ENCODE measurements at places on chromosomes 7 and 10. TPM values are rescaled to one million over a fixed set of nuclear protein-coding genes. Genes with fewer than 3 reads are reported as not detected.

GATA3 gene
- total RNA-seq: 0.53 TPM

PTER gene
- 7.6 TPM for total RNA-seq

EBLN1 gene
- not detected for total RNA-seq

PNLIP gene
- not detected for total RNA-seq

FGF8 gene
- total RNA-seq: 123 TPM

CALHM3 gene
- not detected for total RNA-seq

TLX1 gene
- total RNA-seq: not detected

GPR146 gene
- 2.1 TPM for total RNA-seq

DEPP1 gene
- 0.24 TPM for total RNA-seq

DNA sequence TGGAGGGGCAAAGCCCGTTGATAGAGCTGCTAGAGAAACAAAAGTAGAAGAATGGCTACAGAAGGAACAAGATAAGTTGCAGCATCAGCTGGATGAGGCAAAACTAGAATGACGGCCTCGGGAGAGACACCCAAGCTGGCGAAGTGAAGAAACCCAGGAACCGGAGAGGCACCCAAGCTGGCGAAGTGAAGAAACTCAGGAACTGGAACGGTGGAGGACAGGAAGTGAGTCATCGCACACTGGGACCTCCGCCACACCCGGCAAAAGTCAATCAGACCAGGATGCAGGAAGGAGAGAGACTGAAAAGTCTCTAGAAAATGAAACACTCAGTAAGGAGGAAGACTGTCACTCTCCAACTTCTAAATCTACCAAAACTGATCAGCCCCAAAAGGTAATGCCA, 133.0 kb upstream of the NEBL start:
- no peak for DNase-seq

DNA sequence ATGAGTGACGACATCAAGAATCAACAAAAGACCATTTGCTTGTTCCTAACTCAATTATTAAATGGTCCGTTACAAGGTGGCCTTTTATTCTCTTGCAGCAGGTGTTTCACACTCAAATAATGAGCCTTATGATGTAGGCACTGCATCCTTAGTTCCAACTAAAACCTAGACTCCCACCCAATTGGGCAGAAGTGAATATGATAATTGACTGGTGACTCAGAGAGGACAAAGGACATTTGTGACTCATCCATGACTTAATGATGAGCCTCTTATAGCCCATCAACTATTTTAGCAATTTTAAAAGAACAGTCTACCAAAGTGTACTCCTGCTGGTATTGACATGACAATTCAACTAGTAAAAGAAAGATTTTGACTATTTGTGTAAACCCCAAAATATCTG, 1027.8 kb upstream of the PHF14 start:
- no peak for DNase-seq

- no peak for DNase-seq
Observed at GRCh38 chr7:26862834-26863233, 1.6 kb downstream of the SKAP2 start.

DNA sequence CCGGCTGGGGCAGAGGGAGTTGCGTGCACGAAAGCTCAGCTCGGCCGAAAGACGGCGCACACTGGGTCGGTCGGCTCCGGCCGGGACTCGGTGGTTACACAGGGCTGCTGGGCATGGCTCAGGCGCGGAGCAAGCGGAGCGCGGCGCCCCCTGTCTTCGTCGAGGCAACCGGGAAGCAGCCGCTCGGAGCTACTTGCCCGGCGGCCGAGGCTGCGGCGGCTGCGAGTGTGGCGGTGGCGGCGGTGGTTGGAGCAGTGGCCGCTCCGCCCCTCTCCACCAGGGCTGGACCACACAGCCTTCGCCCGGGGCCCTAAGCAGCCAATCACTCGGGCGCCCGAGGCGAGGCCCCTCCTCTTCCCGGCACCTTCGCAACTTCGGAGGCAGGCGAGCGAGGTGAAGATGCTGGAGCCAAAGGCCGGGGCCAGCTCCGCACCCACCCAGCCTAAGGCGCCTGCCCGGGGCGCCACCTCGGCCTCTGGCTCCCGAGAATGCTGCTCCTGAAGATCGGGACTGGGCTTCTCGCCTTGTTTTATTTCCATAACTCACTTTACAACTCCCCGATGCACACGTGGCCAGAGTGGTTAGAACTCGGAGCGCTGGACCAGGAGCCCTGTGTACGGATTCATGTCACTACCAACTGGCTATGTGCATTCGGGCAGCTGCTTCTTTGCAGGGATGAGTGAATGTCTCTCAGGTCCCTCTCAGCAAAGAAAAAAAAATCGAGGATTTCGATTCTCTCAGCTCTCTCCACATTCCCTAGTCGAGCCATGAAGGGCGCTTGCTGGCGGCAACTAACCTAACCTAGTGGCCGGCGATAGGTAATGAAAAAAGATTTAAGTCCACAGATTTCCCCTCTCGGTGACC, at the start of gene TLL2:
Gene TLL2 (minus strand): TSS at position 229 of the 864 bp plus-strand sequence. CDS start 241 bp downstream, outside the sequence.
- DNase-seq: peak; percentile 91

DNA sequence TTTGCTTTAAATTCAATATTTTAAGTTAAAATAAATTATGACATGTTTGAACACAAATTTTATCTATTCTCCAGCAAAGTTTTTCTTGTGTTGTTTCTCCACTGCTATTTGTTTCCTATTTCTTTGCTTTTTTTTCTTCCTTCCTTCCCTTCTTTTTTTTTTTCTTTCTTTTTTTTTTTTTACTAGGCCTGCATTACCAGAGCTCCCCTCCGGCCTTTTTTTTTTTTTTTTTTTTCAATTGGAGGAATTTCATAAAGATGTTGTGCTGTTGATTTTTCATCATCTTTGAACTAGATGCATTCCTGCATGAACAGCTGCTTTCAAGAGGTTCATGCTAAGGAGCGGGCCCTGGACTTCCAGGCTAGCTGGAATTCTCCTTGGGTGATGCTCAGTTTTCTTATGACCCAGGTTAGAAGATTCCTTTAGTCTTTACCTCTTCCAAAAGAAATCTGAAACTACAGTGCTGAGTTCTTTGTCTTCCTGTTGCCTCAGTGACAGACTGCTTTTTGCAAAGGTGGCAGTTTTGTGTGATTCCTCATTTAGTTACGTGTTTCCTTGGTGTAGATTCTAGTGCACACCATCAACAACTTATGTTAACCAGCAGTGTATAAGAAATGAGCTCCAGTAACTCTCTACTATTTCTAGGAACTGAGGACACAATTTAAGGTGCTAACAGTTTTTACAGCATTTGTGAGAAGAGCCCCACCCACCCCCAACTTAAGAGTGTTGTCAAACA, 4.8 kb upstream of the CAMK1D start:
- no peak for DNase-seq

DNA sequence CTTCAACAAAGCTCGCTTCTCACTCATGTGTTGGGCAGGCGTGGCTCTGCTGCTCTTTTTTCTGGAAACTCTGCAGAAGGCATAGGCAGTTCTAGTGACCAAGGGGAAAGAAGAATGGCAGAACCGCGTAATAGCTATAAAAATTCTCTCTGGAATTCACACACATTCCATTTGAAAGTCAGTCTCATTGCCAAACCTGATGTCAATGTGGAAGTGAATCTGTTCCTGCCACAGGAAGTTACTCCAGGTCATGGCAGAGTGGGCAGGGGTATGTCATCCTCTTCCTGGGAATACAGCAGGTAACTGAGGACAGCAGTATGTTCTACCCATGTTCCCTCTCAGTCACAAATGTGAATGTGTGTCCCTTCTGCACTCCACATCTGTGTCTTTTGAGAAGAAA, 8.2 kb upstream of the PAXIP1 start:
- no peak for DNase-seq

GRCh38 chr10:63105225-63106110, 27.7 kb upstream of the NRBF2 start:
- DNase-seq: no peak

DNA sequence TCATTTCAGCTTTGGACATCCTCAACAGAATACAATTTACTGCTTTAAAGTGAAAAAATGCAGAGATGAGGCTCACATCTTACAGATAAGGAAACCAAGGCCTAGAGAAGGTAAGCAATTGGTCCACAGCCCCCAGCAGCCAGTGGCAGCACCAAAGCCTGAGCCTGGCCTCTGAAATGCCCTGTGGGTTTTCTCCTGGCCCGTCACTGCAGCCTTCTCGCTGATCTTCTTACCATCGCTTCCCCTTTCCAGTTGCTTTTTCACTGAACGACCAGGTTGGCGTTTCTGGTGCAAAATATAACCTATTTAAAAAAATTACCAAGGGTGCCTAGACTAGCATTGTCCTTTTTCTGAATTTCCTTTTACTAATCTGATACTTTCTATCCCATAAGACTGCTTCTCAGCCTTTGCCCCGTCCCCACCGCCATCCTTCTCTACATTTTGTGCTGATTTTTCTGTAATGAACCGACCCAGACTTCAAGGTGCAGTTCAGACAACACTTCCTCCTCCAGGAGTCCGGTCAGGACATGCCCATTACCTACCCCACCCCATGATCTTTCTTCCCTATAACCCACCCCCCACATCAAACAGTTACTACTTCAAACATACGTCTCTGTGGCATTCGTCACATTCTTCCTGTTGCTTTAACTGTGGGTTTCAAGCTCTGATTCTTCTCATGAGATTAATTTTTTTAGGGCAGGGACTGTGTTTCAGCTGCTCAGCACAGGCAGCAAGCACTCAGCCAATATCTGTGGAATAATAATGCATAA, 289.4 kb downstream of the DNAJB6 start:
- no peak for DNase-seq

DNA sequence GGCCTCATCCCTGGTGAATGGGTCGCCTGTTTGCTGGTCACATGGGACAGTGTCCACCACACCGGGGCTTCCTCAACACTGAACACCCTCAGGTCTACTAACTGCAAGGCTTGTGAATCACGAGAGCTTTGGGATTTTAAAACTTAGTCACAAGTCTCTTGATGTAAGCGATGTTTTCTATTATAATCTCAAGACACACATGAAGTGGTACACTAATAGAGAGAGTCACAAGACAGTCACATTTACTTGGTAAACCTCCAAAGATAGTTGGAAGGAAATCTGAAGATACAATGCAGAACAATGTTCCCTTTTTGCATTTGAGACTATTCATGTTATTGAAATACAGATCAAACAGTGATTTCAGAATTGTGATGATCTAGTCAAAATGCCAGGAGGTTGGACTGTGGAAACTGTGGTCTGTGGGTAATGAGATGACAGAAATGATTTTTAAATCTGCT, 233.1 kb upstream of the KLF6 start:
- DNase-seq: no peak

GRCh38 chr7:75722373-75722772, 16.4 kb downstream of the HIP1 start:
- no peak for DNase-seq

GRCh38 chr7:42493436-42494198, 256.6 kb upstream of the GLI3 start:
- peak; percentile 63 for DNase-seq

DNA sequence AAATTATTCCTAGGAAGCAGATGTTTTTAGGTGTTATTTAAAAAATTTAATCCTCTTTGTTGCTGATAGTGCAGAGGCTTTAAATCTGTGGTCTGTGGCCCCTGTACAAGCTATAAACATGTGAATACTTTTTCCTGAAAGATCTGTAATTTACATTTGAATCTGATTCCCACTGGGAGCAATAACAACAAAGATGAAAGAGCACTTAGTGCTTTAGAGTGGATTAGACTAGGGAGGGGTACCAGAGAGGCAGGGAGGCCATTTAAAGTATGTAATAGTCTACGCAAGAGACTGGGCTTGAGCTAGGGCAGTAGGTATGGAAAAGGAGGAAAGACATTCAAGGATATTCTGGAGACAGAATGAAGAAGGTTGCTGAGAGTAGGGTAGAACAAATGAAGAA, 19.1 kb downstream of the BTRC start:
- no peak for DNase-seq

GRCh38 chr10:112783351-112784021, 166.6 kb upstream of the TCF7L2 start:
- DNase-seq: peak; percentile 87

GRCh38 chr10:14953424-14954000, 384 bp downstream of the DCLRE1C start:
- DNase-seq: no peak

DNA sequence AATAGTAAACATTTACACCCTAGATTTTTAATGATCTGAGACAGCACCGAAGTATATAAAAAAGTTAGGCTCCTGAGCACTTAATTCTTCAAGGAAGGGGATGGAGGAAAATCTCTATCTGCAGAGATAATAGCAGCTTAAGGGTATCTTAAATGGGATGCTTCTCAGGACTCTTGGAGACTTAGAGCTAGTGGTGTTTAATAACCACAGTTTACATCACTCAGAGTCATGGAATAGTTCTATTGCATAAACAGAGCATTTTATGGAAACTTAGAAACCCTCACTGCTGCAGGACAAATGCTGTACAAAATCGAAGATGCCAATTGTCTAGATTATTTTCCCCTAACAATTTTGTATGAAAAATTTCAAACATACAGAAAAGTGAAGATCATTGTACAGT, 398.9 kb upstream of the GALNT17 start:
- DNase-seq: no peak

DNA sequence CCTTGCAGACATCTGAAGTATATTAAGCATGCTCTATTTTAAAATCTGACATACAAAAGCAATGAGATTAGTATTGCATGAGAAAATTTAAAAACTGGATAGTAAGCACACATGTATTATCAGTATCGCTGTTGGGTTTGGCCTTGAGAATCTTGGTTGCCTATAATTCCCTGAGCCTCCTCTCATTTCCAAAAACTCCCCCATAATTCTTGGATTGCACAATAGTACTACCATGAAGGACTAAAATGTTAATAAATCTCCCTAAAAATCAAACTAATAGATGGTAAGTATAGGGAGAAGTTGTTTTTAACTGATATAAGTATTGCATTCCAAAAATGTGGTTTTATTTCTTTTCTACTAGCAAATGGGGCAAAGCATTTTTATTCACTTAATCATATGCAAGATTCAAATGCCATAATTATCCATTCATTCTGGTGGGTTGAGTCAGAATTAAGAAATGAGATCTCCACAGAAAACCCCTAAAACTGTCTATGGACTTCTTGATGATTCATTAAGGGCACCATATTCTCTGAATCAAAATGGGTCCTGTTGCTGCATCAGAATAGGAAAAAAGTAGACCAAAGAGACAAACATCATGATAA, 10.3 kb upstream of the VIM start:
- no peak for DNase-seq

GRCh38 chr7:76285604-76286374, 16.7 kb upstream of the HSPB1 start:
- no peak for DNase-seq
